ENCODE measurements at places on chromosomes 4 and X. TPM values are rescaled to one million over a fixed set of nuclear protein-coding genes. Genes with fewer than 3 reads are reported as not detected.

GRCh38 chrX:19195243-19195610 is 73.0 kb upstream of the ADGRG2 start:
- H3K27me3 ChIP-seq: peaks cover 2% of the 10 kb centered on the region
- no peaks in the 10 kb centered on the region for H3K36me3 ChIP-seq
- H3K4me3 ChIP-seq: no peak overlapping the region
- peaks cover 20% of the 10 kb centered on the region for H3K4me1 ChIP-seq

DNA sequence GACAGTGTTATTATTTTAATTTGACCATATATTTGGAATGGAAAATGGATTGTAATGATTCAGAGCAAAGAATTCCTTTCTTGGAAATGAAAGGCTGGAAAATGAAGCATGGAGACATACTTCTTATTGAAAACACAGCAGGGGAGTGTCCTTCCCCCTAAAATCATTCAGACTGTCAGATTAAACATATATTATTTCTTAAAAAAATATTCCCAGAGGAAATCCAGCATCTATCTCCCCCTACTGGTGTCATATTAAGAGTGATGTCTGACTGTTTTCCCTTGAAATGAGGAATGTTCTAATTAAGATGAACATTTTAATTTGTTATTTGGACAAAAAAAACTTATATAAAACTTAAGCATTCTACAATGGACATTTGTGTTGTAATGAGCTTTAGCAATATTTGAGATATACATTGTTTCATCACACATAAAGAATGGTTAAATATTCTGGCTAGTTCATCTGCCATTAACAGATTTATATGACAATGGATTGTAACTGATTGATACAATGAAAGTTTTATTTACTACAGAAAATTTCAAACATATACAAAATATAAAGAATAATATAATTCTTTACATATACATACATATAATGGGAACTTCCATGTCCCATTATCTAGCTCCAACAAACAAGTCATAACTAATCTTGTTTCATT is 264.6 kb downstream of the SPRY1 start:
- no peak for DNase-seq
- H3K36me3 ChIP-seq: peaks cover 7% of the 10 kb centered on the region

- no peaks in the 10 kb centered on the region for H3K27me3 ChIP-seq
- no peak overlapping the region for H3K27ac ChIP-seq
- H3K4me3 ChIP-seq: no peak overlapping the region
- no peaks in the 10 kb centered on the region for H3K36me3 ChIP-seq
Observed at GRCh38 chr4:98939438-98939837, 10.5 kb upstream of the EIF4E start.

Gene LRAT
- total RNA-seq: not detected

DNA sequence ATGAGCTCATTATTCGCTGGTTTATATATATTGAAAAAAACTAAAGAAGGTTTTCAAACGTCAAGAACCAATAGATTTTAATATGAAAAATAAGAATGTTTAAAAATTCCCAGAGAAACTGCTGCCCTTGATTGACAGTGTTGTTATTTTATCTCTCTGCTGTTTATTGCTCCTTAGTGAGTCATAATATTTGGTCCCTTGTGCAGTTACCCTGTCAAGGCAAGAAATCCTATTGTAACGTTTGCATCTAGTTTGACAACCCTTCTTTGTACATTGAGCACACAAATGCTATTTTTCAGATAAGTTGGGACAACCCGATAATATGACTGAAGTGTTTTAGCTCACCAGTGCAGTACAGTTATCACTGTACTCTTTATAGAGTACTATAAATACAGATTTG is 349.4 kb downstream of the CCSER1 start:
- DNase-seq: no peak
- H3K4me3 ChIP-seq: no peak overlapping the region
- H3K27me3 ChIP-seq: no peaks in the 10 kb centered on the region
- H3K36me3 ChIP-seq: no peaks in the 10 kb centered on the region
- no peaks in the 10 kb centered on the region for H3K4me1 ChIP-seq

- no peak overlapping the region for H3K27ac ChIP-seq
- H3K36me3 ChIP-seq: no peaks in the 10 kb centered on the region
- H3K4me3 ChIP-seq: no peak overlapping the region
Observed at GRCh38 chrX:10722851-10723250, 102.5 kb upstream of the MID1 start.

DNA sequence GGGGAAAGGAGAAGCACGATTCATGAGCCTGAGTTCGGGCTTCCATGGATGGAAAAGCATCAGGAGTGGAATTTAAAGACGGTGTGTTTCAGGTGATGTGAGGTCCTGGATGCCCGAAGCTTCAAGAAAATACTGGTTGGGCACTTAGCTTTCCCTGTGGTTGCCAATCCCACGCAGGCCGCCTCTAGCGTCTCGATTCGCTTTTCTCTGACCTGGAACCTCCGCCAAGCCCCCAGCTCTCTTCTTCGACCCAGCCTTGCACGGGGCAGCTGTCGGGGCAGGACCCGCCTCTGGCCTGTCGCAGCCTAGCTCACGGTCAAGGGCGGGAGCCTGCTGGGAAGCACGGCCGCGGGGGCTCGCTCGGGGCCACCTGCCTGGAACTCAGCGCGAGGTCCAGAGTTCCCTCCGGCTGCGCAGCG is 308 bp upstream of the TLR2 start:
- no peak for DNase-seq
- H3K4me1 ChIP-seq: peaks cover 13% of the 10 kb centered on the region
- peaks cover 13% of the 10 kb centered on the region for H3K36me3 ChIP-seq
- peaks cover 41% of the 10 kb centered on the region for H3K27me3 ChIP-seq
- H3K4me3 ChIP-seq: peak overlapping the region; percentile 44
- H3K27ac ChIP-seq: no peak overlapping the region

- no peaks in the 10 kb centered on the region for H3K4me1 ChIP-seq
- no peak for DNase-seq
- no peak overlapping the region for H3K4me3 ChIP-seq
- no peaks in the 10 kb centered on the region for H3K36me3 ChIP-seq
Observed at GRCh38 chr4:24000470-24000831, 110.6 kb upstream of the PPARGC1A start.

Data from activated CD4-positive, alpha-beta memory T cell treated with anti-CD3 and anti-CD28 coated beads, Interleukin-2, amount 10 ng/mL, durations not matched to agents 7 days and 5 days (primary cell).